Progenitor cell of endocrine pancreas (in vitro differentiated cells): ENCODE measurements at places on chromosomes 1 and 21. TPM values are rescaled to one million over a fixed set of nuclear protein-coding genes. Genes with fewer than 3 reads are reported as not detected.
A peak's percentile ranks its signal among the peaks of the same experiment; 100 is the strongest.

CDC20 gene
- 49.4 and 50.9 TPM in 2 replicates for total RNA-seq

BRINP3 gene
- total RNA-seq: 0.11 TPM in 1 of 2 replicates, not detected in the other

GPR153 gene
- total RNA-seq: 6.3 and 6.5 TPM in 2 replicates

FAM72B gene
- 2.0 and 3.1 TPM in 2 replicates for total RNA-seq

IGSF3 gene
- 41.5 and 43.3 TPM in 2 replicates for total RNA-seq

GRCh38 chr1:245246433-245246832 is 91.6 kb downstream of the KIF26B start:
- H3K27me3 ChIP-seq: no peaks in the 10 kb centered on the region
- no peak overlapping the region for H3K4me3 ChIP-seq
- no peak overlapping the region for H3K27ac ChIP-seq

GRCh38 chr1:223708651-223709268 is 3.6 kb upstream of the CAPN2 start:
- peaks cover 33% of the 10 kb centered on the region for H3K4me1 ChIP-seq
- H3K27ac ChIP-seq: no peak overlapping the region
- H3K4me3 ChIP-seq: no peak overlapping the region
- no peak for DNase-seq
- H3K36me3 ChIP-seq: no peaks in the 10 kb centered on the region
- peaks cover 89% of the 10 kb centered on the region for H3K27me3 ChIP-seq

DNA sequence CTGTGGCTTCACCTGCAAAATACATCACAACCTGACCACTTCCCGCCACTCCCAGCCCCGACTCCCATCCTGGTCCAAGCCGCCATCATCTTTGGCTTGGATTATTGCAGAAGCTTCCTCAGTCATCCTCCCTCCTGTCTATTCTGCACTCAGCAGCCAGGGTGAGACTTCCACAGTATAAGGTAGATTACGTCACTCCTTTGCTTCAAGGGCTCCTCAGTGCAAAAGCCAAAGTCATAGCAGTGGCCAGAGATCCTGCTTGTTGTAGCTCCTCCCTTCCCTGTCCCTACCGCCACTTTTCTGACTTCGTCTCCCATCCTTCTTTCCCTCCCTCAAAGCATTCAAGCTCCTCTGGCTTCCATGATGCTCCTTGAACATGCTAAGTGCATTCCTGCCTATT is 152.8 kb downstream of the GRIK3 start:
- H3K27ac ChIP-seq: no peak overlapping the region
- no peaks in the 10 kb centered on the region for H3K36me3 ChIP-seq
- no peaks in the 10 kb centered on the region for H3K4me1 ChIP-seq
- H3K4me3 ChIP-seq: no peak overlapping the region
- DNase-seq: no peak

DNA sequence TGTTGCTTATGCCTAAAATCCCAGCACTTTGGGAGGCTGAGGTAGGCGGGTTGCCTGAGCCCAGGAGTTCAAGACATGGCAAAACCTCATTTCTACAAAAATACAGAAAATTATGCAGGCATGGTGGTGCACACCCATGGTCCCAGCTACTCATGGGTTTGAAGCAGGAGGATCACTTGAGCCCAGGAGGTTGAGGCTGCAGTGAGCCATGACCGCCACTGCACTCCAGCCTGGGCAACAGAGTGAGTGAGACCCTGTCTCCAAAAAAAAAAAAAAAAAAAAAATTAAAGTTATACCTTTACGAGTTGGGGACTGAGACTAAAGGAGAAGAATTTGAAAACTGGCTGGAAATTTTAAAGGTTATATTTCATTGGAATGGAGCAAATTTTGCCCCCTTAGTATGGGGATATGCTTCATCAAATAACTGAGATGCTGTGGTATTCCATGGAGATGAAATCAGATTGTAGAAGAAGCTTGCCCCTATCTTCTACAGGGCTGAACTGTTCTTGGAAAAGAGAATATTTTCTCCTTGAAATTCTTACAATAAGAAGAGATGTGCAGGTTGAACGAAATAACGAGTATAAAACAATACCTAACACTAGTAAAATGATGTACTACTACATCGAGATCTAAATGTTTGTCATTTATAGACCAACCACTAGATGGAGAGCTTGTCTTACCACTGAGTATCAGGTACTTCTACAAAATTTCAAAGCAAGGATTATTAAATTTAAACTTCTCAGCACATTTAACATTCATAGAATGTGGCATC is 34.9 kb upstream of the SCYL3 start:
- no peaks in the 10 kb centered on the region for H3K27me3 ChIP-seq
- no peak overlapping the region for H3K4me3 ChIP-seq
- DNase-seq: no peak
- peaks cover 5% of the 10 kb centered on the region for H3K4me1 ChIP-seq
- H3K36me3 ChIP-seq: no peaks in the 10 kb centered on the region

DNA sequence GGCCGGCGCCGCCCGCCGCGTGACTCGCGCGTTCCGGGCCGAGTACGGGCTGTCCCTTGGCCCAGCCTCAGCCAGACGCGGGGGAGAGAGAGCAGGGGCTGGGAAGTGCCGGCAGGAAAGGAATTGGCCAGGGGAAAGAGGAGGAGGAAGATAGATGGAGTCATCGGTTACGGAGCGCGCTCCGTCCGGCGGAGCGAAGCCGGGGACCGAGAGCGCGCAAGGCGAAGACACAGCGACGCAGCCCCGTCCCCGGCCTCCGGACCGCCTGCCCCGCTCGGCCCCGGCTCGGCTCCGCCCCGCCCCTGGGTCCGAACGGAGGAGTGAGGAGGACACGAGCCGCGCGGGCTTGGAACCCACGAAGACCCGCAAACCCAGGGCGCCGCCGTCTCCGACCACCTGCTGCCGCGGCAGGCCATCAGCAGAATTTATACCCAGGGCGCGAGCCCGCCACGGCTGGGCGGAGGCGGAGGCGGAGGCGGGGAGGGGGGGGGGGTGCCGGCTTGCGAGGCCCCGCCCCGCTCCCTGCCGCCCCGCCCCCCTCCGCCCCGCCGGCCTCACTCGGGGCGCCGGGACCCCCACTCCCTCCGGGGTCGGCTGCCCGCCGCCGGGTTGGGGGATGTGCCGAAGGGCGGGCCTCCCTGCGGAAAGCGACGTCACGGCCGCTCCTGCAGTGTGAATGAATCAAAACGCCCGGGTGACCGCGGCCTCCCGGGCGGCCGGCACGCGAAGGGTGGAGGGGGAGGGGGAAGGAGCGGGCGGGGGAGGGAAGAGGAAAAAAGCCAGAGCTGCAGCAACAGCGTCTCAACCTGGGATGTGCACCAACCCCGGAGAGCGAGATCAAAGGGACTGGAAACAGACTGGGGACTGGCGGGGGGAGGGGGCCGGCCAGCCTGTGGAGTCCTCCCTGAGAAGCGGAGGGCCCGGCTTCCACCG is at the start of gene LHX4:
TSS of gene LHX4 (plus strand) at position 782 of the 933 bp plus-strand sequence. CDS start 266 bp downstream, outside the sequence.
- peaks cover 88% of the 10 kb centered on the region for H3K27me3 ChIP-seq
- DNase-seq: no peak
- H3K4me1 ChIP-seq: peaks cover 6% of the 10 kb centered on the region
- H3K4me3 ChIP-seq: peak within 1 kb of the TSS; percentile 71

- no peak for DNase-seq
- no peak overlapping the region for H3K4me3 ChIP-seq
- peaks cover 47% of the 10 kb centered on the region for H3K27me3 ChIP-seq
- peaks cover 7% of the 10 kb centered on the region for H3K4me1 ChIP-seq
Measured at GRCh38 chr1:40808444-40808843, 24.9 kb downstream of the KCNQ4 start.

GRCh38 chr1:162561616-162562469 is at the start of gene UAP1:
Gene UAP1, plus strand, starts transcription at chr1:162561722. Its CDS starts 4,347 bp downstream, at chr1:162566069.
- peaks cover 20% of the 10 kb centered on the region for H3K4me1 ChIP-seq
- H3K4me3 ChIP-seq: peak within 1 kb of the TSS; percentile 87
- H3K36me3 ChIP-seq: peaks cover under 1% of the 10 kb centered on the region
- no peak for DNase-seq
- H3K27ac ChIP-seq: peak within 1 kb of the TSS; percentile 98

DNA sequence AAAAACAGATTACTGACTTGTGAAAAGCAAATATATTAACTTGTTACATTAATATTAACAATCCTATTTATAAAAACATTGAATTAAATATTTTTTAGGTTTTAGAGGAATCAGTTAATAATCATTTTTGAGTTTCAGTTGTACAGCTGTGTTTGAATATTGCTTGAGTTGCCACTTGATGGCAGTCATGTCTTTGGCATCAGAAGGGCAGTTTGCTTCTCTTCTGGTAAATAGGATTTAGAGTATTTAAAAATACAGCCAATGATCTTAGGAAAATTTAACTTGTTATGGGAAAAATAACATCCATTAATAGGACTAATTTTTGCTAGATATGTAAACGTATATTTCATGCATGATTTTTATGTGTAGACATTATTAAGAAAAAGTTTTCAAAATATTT is 234.1 kb downstream of the NCAM2 start:
- no peak overlapping the region for H3K27ac ChIP-seq
- H3K4me3 ChIP-seq: no peak overlapping the region
- H3K36me3 ChIP-seq: no peaks in the 10 kb centered on the region
- no peaks in the 10 kb centered on the region for H3K4me1 ChIP-seq
- no peak for DNase-seq

DNA sequence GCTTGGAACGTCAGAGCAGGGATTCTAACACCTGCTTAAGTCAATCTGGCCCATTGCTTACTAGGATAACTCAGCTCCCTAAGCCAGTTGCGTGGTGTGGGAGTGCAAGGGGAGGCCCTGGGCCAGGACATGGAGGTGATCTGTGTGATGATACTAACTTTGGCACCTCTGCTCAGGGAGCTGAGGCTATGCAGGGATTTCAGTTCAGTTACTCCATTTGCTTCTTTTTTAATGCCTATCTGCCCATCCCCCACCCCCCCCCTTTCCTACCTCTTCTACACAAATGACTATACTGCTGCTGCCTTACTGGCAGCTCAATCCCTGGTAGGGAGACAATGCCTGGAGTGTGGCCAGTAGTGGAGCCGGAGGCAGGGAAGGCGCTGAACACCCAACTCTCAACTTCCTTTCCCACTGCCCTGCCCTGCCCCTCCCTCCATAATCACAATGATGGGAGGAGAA is 19.5 kb downstream of the INKA2 start:
- no peaks in the 10 kb centered on the region for H3K27me3 ChIP-seq
- H3K4me1 ChIP-seq: no peaks in the 10 kb centered on the region
- H3K4me3 ChIP-seq: no peak overlapping the region
- H3K36me3 ChIP-seq: peaks cover 1% of the 10 kb centered on the region
- DNase-seq: no peak

- no peaks in the 10 kb centered on the region for H3K27me3 ChIP-seq
- no peak overlapping the region for H3K27ac ChIP-seq
- H3K4me1 ChIP-seq: no peaks in the 10 kb centered on the region
- H3K4me3 ChIP-seq: no peak overlapping the region
Measured at GRCh38 chr1:111334169-111334568, 43.5 kb downstream of the CHIA start.
